CD4-positive, alpha-beta T cell treated with Interleukin-17A for 1 hour (primary cell): ENCODE measurements at places on chromosomes 4 and X.

DNA sequence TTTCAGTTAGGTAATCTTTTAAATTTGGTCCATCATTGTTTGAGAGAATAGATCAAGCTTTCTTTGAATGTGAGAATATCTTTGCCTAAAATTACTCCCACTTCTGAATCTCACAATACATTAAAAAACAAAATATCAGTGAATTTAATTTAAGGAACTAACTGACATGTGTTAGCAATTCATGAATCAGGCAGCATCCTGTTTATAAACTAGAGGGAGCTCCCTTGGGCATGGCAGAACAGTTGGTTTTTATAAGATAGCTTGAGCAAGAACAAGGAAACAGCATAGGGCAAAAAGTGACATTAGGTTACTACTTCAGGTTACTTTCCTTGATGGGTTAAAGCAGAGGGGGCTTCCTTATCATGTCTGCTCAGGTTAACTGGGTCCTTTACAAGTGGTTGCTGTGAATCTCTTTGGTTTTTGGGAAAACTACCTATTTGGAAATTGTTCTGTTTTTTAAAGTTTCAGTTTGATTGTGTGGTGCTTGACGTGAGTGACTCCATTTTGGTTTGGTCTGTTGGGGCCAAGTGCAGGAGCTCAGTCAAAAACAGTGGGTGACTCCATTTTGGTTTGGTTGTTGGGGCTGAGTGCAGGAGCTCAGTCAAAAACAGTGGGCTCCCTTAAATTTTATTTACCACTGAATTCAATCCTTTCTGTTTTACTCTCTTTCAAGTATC, 68.0 kb downstream of the PPEF2 start:
- no peak for DNase-seq

DNA sequence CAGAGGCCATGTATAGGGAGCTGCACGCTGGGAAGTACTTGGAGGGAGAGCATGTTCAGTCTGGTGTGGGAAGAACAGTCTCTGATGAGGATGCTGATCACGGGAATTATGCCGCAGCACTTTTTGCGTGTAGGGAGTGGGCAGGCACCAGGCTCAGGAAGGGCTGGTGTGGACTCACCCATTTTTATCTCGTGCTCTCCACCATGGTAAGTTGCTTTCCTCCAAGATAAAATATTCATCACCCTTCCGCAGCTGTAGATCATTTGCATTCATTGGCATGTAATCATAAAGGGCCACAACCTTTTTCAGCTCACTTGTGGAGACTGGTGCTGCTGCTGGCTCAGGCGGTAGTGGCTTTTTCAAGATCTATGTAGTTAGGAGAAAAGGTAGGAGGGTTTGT, 11.8 kb upstream of the TIMM8A start:
- DNase-seq: no peak

- no peak for DNase-seq
These were observed 5.7 kb upstream of the RAPGEF2 start for GRCh38 chr4:159097144-159097543.

GRCh38 chrX:123201720-123202119, 17.6 kb downstream of the GRIA3 start:
- DNase-seq: no peak

GRCh38 chrX:19870710-19871490, 16.5 kb downstream of the SH3KBP1 start:
- no peak for DNase-seq

GRCh38 chrX:122055979-122056715, 1008.7 kb downstream of the GLUD2 start:
- DNase-seq: no peak

GRCh38 chr4:85867271-85867670, 392.3 kb downstream of the ARHGAP24 start:
- DNase-seq: no peak

DNA sequence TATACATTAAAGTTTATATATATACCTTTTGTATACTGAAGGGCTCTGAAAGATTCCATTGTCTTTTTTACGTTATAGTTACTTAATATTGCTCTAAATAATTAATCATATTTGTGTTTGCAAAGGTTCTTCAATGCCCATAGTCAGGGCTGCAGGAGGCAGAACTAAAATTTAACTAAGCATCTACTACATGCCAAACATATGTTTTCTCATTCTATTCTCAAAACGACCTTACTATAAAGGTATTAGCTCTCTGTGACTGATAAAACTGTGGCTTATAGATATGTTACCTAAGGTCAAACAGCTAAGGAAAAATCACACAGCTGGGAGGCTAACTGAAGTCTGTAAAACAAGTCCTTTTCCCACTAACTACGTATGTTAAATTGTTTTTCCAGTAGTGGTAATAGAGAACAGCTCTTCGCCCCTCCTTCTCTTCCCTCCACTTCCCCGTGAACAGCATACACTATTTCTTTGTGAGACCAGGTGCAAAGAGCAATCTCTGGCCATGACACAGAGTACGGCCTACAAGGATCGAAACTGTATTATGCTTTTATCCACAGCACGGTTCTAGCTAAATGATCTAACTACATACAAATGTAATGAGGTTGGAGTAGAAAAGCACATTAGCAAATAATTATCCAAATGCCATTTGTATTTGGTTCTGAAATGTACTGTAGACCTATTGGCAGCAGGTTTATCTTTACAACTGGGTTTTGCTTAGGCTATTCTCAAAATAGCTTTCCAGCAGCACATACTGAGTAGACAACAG, 1.7 kb downstream of the CNOT6L start:
- no peak for DNase-seq

GRCh38 chr4:106775636-106776035, 260.5 kb downstream of the DKK2 start:
- no peak for DNase-seq

- no peak for DNase-seq
These were observed 25.9 kb downstream of the EIF2S3 start for GRCh38 chrX:24080704-24081103.

- no peak for DNase-seq
These were observed 42.9 kb downstream of the MOB1B start for GRCh38 chr4:70945046-70945445.

- DNase-seq: peak; percentile 85
These were observed 29.2 kb upstream of the MXD4 start for GRCh38 chr4:2290974-2291704.

- no peak for DNase-seq
These were observed 40.4 kb downstream of the ENPP6 start for GRCh38 chr4:184177271-184177670.

- DNase-seq: peak; percentile 53
These were observed 5.1 kb upstream of the PLCXD1 start for GRCh38 chrX:275967-276580.

DNA sequence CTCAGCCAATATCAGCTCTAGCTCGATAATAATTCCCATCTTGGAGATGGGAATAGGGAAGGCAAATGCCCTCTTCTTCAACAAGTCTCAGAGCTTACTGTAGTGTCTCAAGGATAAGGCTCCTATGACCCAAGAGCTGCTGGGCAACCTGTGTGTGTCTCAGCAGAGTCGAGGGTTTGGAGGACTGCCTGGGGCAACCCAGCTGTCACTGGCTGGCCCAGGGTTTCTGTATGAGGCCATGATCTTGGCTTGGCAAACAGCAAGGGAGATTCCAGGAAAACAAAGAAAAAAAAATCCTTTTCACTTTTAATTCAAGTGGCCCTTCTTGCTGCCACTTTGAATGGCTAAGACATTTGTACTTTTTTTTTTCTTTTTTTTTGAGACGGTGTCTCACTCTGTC, 34.4 kb downstream of the TMSB4X start:
- DNase-seq: no peak
